Cerebellum (tissue), 4 donors: ENCODE measurements at places on chromosomes 6 and 20. TPM values are rescaled to one million over a fixed set of nuclear protein-coding genes. Genes with fewer than 3 reads are reported as not detected.

Gene C4B
- total RNA-seq = 8.6 TPM

Gene POU5F1
- not detected for total RNA-seq

Gene CFAP61
- total RNA-seq = 5.0 TPM

Gene SALL4
- 2.3 TPM for total RNA-seq

Gene BIRC7
- not detected for total RNA-seq

Gene SPTLC3
- total RNA-seq = 2.4 TPM

Gene C20orf144
- total RNA-seq = not detected

Gene CDH22
- total RNA-seq = 3.1 TPM

Gene KCNB1
- total RNA-seq = 10.0 TPM

Gene MAS1L
- not detected for total RNA-seq

Gene OLIG3
- total RNA-seq = 1.2 TPM

Gene MOG
- total RNA-seq = 0.18 TPM

Gene HLA-A
- total RNA-seq = 38.9 TPM

Gene FAM210B
- total RNA-seq = 22.0 TPM
